BJ (cell line): ENCODE measurements at places on chromosomes 7 and 10. TPM values are rescaled to one million over a fixed set of nuclear protein-coding genes. Genes with fewer than 3 reads are reported as not detected.
A peak's percentile ranks its signal among the peaks of the same experiment; 100 is the strongest.

ANXA7 gene
- polyA plus RNA-seq = 123 and 134 TPM in 2 replicates

LGI1 gene
- polyA plus RNA-seq = not detected in 2 replicates

CACNB2 gene
- polyA plus RNA-seq = 0.10 and 0.12 TPM in 2 replicates

MOGAT3 gene
- polyA plus RNA-seq = not detected in 2 replicates

FRAT1 gene
- 1.1 and 1.2 TPM in 2 replicates for polyA plus RNA-seq

RTKN2 gene
- 1.5 and 3.1 TPM in 2 replicates for polyA plus RNA-seq

MORN4 gene
- 13.8 and 16.4 TPM in 2 replicates for polyA plus RNA-seq

ASZ1 gene
- not detected in 2 replicates for polyA plus RNA-seq

PIK3AP1 gene
- 0.04 and 0.06 TPM in 2 replicates for polyA plus RNA-seq

ETV1 gene
- polyA plus RNA-seq = 4.1 and 5.4 TPM in 2 replicates

- DNase-seq = no peak
Observed at GRCh38 chr7:23486002-23486773, 15.9 kb upstream of the IGF2BP3 start.

DNA sequence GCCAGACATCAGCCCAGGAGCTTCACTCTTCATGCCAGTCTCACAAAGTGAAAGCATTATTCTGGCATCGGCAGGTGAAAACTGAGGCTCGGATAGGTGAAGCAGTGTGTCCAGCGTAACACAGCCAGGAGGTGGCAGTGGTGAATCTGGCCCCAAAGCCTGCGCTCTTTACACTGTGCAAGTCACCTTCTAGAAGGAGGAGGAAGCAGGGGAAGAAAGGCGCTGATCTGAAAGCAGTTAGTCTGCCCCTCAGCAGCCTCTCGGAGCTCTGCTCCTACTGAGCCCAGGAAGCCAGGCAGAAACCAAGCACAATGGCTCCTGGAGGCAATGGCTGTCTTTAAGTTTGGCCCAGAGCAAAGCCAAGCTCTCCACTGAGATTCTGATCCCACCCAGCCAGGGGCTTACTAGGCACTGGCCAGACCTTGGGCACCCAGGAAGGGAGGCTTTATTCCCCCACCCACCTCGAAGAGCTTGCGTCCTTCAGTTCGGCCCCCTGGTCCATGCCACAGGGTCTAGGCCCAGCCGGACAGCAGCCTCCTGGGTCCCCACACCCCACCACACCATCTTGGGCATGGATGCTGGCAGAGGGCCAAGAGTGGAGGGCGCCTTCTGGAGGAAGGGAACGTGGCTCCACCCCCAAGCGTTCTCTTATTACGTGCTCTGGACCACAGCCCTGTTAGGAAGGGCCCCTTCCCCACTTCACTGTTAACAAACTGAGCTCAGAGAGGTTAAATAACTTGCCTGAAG, 104.5 kb downstream of the GRID1 start:
- DNase-seq = no peak

GRCh38 chr10:82934429-82934828, 1059.4 kb downstream of the NRG3 start:
- no peak for DNase-seq

- DNase-seq = no peak
Observed at GRCh38 chr10:115992236-115992986, 280.6 kb downstream of the GFRA1 start.

- no peak for DNase-seq
Observed at GRCh38 chr7:3280946-3281656, 20.0 kb upstream of the SDK1 start.

DNA sequence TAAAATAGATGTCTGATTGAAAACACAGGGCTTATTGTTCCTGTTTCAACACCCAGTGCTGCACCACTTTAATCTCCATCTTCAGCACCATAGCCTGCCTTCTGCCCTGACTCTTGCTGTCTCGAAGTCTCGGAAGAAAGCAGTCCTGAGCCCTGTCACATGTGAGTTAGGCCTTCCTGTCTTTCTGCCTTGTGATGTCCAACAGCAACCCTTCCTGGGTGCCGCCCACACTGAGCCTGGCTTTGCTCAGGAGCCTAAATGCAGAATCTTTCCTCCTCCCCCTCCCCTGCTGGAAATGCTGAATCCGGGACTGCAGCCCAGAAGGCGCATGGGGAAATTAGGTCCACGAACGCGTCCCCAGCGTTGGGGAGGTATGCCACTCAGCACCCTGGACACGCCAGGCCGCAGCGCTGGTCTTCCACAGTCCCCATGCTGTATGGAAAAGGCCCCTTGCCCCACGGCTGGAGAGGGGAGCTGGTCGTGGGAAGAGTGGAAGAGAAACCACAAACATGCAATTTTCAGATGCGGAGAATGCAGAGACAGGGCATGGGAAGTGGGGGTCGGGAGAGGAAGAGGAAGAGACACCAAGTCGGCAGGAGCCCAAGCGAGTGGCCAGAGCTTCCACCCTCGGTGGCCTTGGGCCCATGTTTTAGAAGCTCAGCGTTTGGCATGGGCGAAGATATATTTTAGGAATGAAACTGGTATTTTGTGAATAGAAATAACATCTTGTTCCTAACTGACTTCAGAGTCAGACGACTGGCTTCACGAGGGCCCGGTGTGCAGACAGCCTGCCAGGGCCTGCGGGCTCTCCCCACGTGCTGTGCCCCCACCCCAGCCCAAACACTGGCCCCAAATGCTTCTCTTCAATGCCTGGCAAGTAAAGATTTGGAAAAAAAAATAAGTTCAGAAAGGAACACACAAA, 656.1 kb upstream of the FOXK1 start:
- no peak for DNase-seq

- DNase-seq = no peak
Observed at GRCh38 chr7:134992626-134993179, 6.4 kb downstream of the AGBL3 start.

DNA sequence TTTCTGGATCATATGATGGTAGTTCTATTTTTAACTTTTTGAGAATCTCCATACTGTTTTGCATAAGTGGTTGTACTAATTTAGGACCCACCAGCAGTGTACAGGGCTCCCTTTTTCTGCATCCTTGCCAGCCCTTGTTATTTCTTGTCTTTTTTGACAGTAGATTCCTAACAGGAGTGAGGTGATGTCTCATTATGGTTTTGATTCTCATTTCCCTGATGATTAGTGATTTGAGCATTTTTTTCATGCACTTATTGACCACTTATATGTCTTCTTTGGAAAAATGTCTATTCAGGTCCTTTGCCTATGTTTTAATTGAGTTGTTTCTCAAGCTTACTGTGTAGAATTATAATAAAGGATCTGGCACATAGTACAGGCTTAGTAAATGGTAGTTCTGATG, 238.8 kb upstream of the BMPER start:
- no peak for DNase-seq

DNA sequence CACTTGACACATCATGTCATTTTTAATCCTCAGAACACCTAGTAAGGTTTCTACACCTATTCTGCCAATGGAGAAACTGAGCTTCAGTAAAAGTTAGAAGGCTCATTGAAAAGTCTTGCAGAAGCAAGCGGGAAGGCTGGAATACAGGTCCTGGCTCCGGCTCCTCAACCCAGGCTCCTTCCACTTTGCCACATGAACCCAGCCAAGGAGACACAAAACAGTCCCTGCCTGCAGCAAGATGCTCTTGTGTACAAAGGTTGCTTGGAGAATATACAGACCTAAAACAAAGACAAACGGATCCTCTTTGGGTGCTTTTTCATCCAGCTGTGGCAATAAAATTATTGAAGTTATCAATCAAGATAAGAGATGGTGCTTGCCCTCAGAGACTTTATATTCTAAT, 106.8 kb downstream of the SORBS1 start:
- DNase-seq = no peak

DNA sequence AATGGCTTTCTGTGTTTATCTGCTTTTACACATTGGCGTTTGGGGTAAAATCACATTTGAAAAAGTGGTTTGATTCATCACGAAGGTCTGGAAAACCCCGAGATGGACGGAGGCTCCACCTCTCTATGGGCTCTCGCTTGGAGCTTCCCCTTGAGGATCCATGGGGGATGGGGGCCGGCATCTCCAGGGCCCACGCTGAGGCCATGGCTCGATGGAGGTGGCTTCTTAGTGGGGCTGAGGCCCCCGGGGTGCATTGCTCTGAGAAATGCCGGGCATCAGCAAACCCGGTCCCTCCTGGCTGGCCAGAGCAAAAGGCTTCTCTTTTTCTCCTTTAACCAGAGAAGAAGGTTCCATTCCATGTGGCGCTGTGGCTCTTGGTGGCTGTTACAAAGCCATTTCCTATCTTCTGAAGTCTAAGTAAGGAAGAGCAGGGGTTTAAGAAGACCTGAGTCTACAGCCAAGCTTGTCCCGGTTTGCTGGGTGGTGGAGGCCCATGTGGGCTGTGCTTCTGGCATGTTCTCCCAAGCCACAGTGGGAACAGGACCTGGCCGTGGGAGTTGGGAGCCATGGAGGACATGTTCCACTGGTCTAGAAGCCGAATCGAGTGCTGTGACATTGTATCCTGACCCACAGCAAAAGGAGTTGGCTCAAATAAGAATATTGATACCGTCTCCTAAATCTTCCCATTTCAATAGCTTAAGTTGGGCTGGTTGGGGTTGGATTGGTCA, 243.5 kb upstream of the PITRM1 start:
- DNase-seq = no peak

DNA sequence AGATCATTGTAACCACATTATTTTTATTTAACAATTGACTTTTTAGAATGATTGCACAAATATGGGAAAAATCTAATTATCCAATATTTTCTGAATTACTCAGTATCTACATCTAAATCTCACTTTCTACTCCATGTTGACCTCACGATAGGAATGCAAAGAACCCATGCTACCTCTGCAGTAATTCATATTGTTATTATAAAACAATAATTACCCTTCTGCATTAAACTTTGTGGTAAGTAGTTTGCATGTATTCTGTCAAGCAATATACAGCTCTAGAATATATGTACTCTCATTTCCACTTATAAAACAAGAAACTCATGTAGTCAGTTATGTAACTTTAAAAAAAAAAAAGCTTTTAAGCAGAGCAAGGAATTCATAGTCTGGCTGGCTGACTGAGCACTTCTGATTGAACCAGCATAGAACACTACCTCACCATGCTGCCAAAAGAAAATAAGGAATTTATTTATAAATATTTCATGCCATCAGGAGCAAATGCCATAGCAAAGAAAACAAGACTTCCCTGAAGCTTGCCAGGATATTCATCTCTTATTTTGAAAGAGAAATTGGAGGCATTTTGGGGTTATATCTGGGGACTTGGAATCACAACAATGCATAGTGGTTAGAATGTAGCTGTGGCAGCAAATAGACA, 895.7 kb downstream of the XPNPEP1 start:
- peak; percentile 14 for DNase-seq

GRCh38 chr10:123501148-123501547, 165.0 kb upstream of the GPR26 start:
- no peak for DNase-seq

- no peak for DNase-seq
Observed at GRCh38 chr10:58963723-58964124, 212.7 kb upstream of the PHYHIPL start.

DNA sequence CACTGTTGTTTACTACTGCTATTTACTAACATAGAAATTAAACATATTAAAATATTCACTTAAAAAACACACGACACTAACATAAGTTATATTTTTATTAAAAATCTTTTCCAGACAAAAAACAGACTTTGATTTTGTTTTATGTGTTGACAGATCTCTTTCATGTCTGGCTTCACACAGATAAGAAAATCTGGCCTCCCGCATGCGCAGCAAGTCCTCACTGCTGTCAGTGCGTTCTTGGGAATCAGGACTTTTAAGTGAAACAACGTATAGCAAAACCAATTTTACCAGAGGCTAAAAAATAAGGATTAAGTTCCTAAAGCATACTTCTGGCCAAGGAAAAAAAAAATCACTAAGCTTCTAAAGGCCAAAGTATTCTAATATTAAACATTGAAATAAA, 1.2 kb upstream of the IDI1 start:
- no peak for DNase-seq

DNA sequence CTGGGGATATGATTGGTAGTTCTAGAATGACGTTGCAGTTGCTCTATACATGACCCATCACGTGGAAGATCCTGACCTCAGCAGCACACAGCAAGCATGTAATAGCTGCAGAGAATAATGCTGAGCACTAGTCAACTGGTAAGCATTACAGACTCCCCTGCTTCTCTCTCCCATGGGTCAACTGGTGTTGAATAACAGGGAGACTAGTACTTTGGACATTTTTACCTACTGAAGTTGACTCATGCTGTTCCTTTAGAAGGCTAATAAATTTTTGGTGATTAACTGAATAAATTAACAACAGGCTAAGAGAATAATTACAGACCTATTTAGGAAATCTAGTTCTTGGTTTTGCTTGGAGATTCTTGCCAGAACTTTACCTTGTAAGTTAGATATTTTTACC, 234.1 kb downstream of the AUTS2 start:
- DNase-seq = no peak

DNA sequence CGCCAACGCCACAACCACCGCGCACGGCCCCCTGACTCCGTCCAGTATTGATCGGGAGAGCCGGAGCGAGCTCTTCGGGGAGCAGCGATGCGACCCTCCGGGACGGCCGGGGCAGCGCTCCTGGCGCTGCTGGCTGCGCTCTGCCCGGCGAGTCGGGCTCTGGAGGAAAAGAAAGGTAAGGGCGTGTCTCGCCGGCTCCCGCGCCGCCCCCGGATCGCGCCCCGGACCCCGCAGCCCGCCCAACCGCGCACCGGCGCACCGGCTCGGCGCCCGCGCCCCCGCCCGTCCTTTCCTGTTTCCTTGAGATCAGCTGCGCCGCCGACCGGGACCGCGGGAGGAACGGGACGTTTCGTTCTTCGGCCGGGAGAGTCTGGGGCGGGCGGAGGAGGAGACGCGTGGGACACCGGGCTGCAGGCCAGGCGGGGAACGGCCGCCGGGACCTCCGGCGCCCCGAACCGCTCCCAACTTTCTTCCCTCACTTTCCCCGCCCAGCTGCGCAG, 424 bp downstream of the EGFR start:
- no peak for DNase-seq

DNA sequence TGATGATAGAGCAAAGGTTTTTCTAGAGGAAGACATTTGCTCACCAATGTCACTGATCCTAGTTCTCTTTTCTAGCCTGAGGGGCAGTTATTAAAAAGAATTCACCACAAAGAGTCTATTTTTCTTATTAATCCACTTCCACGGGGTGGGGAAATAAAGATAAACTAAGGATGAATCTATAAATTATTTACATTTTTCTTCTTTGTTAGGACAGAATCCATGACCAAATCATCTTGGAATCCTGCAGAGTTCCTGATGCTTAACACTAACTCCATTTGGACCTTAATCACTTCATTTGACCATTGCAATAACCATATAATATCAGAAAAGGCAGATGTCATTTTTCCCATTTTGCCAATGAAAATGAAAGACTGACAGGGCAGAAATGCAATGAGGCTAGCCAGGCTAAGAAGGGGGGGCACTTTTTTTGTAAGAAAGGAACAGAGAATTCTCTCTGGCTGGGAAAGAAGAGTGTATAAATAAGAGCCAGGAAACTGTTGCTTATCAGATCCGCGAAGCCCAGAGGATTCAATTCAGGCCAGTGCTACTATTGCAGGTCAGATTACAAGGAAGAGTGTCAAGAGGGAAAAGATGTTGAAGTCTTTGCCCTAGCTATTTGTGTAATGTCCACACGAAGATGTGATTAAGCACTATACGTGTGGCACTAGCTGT, 433.2 kb downstream of the TNS3 start:
- no peak for DNase-seq

DNA sequence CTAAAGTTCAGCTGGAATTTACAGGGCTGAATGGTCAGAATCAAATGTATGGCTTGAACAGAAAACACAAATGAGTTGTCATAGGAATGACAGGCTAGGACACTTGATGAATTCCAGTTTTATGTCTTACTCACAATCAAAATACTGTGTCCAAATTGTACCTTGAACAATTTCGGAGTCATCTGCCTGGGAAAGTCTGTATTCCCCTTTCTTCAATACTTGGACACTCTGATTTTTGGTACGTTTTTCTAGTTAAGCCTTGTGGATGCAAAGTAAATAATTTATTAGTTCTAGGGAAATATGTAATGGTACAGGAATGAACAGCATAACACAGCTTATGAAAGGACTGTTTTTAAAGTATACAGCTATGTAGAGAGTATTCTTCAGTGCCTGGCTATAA, 100.4 kb downstream of the ITGB8 start:
- no peak for DNase-seq
